ENCODE measurements at places on chromosomes 5 and 9. TPM values are rescaled to one million over a fixed set of nuclear protein-coding genes. Genes with fewer than 3 reads are reported as not detected.

DPP7 gene
- 206 TPM for total RNA-seq

FAM169A gene
- 3.1 TPM for total RNA-seq

SOX30 gene
- total RNA-seq = not detected

NR4A3 gene
- 0.17 TPM for total RNA-seq

SLC38A9 gene
- 26.6 TPM for total RNA-seq

KLHL3 gene
- total RNA-seq = 27.1 TPM

BTNL8 gene
- total RNA-seq = not detected

SRD5A1 gene
- 10.4 TPM for total RNA-seq

OMD gene
- not detected for total RNA-seq

SPATA31A3 gene
- total RNA-seq = not detected

RNF14 gene
- total RNA-seq = 33.7 TPM

FLT4 gene
- total RNA-seq = 0.25 TPM

PRSS3 gene
- total RNA-seq = not detected

WNT8A gene
- total RNA-seq = not detected

GABRA1 gene
- not detected for total RNA-seq

NPR3 gene
- not detected for total RNA-seq

MSX2 gene
- total RNA-seq = not detected

LRRC26 gene
- not detected for total RNA-seq

Data from activated CD4-positive, alpha-beta T cell treated with anti-CD3 and anti-CD28 coated beads, Interleukin-2, amount 10 ng/mL, durations not matched to agents 7 days and 5 days (primary cell).